ENCODE measurements at places on chromosomes 3 and 15.

DNA sequence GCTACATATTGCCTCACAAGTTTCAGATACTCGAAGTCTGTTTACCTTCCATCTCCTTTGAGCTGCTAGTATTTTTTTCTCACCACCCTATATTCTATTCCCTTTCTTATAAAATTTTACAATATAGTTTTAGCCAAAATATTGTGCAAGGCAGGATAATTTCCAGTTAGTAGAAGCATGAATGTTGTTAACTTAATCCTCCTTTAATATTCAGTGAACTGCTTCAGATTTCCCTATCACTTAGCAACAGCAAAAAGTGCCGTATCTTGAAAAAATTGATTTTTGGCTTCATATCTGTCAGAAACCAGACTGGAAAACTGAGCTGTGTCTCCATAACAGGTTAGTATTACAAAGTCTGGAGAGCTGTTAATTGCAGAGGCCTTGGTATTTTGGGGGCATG, 24.0 kb downstream of the PLSCR4 start:
- no peak for DNase-seq

- no peak for DNase-seq
These were observed 2.7 kb downstream of the BCL6 start for GRCh38 chr3:187742351-187743171.

- no peak for DNase-seq
These were observed 124.4 kb upstream of the LIPC start for GRCh38 chr15:58307313-58307961.

- no peak for DNase-seq
These were observed 103.7 kb upstream of the TGFBR2 start for GRCh38 chr3:30502742-30503073.

DNA sequence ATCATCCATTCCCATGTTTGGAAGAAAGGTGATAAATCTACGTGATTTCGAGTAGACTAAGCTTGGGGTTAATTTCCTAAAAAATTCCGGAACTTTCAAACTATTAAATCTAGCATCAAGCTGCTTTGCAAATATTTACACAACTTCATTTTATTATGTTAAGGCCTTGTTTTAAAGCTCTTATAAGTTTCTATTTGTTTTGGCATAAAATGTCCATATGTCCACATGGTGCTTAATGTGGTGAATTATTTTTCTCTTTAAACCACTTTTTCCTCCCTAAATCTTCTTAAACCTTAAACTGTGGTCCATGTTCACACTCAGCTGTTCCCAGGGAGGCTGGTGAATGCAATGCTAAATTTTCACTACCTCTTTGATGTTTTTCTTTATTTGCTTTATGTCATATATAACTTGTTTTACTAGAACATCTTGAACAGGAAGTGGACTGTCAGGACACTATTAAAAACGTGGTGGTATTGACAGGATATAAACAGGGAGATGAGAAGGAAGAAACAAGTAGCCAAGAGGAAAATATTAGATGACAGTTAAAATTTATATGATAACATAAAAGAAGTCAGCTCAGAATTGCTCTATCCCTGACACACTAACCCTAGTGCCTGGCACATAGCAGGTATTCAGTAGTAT, 72.5 kb upstream of the AGTR1 start:
- no peak for DNase-seq

DNA sequence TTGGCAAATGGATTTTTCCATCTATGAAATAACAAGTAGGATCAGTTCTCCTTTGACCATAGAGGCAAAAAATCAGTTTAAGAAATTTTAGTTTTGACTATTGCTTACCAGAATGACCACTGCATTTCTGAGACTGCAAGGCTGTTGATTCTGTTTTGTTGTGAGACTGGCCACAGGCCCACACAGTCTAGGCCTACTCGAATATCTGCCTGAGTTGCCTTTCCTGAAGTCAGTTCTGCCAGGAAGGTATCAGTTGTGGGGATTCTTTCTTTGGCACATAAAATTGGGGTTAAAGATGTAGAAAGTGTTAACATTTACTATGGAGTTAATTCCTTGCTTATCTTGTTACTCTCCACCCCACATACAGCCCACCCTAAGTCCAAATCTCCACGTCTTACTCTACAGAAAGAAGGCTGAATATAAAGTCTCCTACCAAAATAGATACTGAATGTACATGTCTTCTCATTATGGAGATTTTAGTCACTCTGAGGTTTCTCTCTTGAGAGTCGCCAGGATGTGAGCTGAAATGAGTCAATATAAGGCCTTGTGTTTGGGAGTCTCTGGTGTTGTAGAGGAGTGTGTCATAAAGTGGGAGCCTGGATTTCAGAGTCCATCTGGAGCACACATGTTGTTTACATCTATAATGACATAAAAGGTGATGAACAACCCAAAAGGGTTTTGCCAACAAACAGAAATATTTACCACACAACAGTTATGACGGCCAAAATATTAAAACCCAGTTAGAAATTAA, 45.0 kb upstream of the WWTR1 start:
- DNase-seq, result no peak

GRCh38 chr3:123411340-123412040, 37.4 kb downstream of the ADCY5 start:
- no peak for DNase-seq

DNA sequence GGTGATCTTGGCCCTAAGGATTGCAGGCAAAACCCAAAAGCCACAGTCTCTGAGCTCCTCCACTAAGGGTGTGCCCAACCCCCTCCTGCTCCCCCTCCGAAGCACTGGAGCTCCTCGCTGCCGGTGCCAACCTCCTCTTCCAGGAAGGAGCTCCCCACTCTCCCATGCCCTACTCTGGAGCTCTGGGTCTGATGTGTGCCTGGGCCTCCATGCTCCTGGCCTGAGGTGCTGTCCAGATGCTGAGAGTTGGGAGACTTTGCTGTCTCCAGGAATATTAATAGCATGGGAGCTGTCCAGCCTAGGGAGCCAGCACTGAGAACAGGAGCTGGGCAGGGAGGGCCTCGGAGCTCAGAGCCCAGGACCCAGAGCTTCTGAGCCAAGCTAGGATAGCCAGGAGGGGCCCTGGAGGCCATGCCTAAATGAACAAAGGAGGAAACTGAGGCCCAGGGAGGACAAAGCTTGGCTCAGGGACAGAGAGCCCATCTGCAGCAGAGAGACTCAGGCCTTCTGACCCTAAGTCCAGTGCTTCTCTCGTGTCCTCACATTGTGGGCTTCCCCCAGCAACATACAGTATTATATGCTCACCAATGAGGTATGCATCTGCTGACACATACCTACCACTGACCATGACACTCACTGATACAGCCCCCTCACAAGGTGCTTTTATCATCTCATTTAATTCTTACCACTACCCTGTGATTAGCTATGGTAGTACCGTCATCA, 36.9 kb upstream of the HERC1 start:
- DNase-seq, result no peak

GRCh38 chr15:70029297-70029701, 68.4 kb downstream of the TLE3 start:
- no peak for DNase-seq

- DNase-seq, result no peak
These were observed 134.9 kb downstream of the EPHB1 start for GRCh38 chr3:134929976-134930375.

GRCh38 chr3:132087356-132087755, 52.5 kb upstream of the CPNE4 start:
- no peak for DNase-seq

- no peak for DNase-seq
These were observed 41.7 kb downstream of the CHST14 start for GRCh38 chr15:40512440-40512839.

DNA sequence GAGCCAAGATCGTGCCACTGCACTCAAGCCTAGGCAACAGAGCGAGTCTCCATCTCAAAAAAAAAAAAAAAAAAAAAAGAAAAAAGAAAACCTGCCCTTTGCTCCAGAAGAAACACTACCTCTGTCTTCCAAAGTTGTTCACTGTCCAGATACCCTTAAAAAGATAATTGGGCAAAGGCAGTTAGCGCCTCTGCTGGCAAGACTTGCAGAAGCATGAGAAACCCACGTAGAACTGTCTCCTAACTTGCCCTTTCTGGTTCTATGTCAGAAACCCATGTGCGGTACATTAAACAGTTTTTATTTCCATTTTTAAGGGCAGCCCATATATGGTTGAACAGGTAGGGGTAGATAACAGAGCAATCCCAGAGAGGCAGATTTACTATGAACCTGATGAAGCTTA, 1026.4 kb downstream of the ROBO2 start:
- DNase-seq, result no peak

DNA sequence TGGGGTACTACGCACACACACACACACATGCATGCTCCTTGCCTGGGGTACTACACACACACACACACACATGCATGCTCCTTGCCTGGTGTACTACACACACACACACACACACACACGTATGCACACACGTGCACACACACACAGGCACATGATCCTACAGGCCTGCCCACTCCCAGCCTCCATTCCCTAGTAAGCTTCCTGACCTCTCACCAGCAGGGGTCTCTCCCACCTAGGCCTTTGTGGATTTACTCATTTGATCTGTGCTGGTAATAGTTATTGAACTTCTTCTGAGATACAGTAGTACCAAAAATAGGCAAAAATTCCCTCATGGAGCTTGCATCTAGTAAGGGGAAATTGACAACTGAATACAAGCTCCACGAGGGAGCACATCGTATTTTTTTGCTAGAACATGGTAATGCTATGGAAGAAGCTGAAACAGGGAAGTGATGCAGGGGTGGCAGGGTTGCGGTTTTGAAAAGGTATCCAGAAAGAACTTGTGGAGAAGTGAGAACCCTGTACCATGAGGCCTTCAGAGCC, 19.1 kb downstream of the TTC21A start:
- DNase-seq, result no peak

DNA sequence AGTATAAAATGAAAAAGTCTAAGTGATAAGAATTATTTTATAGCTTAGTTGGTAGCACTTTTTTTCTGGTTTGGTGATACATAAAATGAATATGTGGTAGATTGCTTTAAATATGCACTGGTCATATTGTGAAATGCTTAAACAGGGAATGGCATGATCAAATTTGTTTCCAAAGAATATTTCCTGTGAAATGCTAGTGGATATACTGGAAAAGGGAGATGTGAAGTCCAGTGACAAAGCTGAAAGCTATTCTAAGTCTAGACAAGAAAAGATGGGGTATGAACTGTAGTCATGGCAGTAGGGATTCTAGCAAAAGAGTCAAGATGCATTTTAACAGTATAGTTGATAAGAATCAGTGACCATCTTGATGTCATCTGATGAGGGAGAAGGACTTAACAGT, 98.9 kb upstream of the MME start:
- no peak for DNase-seq

DNA sequence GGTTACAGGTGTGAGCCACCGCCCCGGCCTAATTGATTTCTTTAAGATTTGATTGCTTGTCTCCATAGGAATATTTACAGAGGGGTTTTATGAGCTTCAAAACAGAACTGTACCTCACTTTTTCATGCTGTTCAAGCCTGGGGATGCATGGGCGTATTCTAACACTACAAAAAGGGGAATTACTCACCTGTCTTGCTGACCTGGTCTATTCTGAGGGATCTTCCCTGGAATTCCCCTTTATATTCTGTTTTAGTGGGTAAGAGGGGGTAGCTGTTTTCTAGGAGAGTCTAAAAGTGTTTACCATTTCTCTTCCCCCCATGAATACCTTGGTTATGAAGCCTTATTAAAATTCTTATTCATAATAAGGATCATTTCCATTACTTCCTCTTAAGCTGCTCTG, 48.1 kb downstream of the NME9 start:
- DNase-seq, result no peak

GRCh38 chr15:55245059-55245458, 44.6 kb downstream of the RAB27A start:
- DNase-seq, result no peak

- DNase-seq, result no peak
These were observed 3.4 kb upstream of the TPM1 start for GRCh38 chr15:63038926-63039673.

DNA sequence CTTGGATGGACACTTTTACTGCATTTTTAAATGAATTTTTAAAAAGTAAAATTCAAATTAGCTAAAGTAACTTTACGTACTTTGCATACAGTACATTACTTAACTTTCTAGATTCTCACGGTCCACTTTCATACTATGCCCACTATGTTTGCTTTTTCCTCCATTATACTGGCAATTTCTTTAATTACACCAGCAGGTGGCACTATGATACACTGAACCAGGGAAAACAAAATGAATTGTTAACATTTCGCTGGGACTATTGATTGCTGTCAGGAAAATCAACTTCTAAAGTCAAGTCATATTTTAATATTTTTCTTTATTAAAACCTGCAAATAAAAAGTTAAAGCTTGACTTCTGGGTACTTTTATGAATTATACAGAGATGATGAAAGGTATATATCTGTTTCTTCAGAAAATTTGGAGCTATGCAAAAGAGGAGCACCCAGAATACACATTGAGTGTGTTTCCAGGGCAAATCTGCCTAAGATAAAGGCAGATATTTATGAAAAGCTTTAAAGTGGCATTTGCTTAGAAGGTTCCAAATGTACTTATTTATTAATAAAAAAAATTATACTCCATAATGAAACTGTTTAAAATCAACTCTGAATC, 21.8 kb upstream of the POU1F1 start:
- DNase-seq, result no peak

DNA sequence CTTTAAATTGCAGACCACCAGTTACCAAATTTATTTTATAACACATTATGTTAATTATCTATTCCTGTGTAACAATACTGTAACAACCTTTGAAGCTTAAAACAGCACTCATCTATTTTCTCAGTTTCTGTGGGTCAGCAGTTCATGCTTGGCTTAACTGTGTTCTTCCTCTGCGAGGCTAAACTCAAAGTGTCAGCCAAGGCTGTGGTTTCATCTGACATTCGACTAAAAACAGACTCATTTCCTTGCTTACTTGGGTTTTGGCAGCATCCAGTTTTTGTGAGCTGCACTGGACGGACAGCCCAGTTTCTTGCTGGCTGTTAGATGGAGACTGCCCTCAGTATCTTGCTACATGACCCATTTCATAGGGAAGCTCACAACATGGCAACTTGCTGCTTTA, 247.3 kb upstream of the KCNH8 start:
- DNase-seq, result no peak

DNA sequence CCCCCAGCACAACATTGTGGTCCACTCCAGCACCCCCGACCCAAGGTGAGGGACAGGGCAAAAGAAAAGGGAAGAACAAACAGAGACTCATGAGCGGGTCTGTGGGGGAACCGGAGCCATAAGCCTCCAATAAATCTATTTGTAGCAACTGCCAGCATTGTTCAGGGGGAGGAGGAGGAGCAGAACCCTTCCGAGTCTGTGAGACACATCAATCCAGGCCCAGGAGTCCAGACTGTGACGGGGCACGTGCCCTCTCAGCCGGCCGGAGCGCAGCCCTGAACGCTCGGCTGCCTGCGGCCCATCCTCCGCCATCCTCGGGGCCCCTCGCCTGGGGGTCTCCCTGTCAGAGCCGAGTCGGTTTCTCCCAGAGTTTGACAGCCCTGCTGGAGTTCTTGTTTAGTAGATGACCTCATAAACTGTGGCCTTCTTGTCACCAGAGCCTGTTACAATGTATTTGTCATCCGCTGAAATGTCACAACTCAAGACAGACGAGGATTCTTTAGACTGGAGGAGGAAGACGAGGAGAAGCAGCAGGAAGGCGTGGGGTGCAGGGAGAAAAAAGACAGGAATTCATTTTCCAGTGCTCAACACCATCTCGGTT, 47.9 kb downstream of the TLE3 start:
- no peak for DNase-seq

- DNase-seq, result no peak
These were observed 267.7 kb downstream of the PTPRG start for GRCh38 chr3:61828880-61829721.

Data from activated naive CD8-positive, alpha-beta T cell treated with anti-CD3 and anti-CD28 coated beads, Interleukin-2, amount 50 U/mL, for 16 hours (primary cell).